Neural crest cell (in vitro differentiated cells): ENCODE measurements at places on chromosomes 6 and 20. TPM values are rescaled to one million over a fixed set of nuclear protein-coding genes. Genes with fewer than 3 reads are reported as not detected.

DNA sequence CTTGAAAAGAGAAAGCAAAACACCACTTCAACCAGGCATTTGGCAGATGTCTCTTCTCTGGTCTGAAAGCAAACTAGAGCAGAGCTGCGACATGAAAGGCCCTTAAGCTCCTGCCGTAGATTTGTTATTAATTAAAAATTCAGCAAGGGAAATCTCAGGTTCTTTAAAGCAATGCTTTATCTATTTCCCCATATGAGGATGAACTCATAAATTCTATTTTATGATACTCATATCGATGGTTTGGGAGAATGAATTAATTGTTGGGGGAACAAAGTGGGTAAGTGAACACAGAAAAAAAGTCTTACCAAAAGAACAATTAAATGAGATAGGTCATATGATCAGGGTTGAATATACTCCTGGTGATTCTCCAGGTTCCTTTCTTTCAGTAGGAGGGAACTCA is 464.7 kb upstream of the SLC35B3 start:
- DNase-seq: no peak

DNA sequence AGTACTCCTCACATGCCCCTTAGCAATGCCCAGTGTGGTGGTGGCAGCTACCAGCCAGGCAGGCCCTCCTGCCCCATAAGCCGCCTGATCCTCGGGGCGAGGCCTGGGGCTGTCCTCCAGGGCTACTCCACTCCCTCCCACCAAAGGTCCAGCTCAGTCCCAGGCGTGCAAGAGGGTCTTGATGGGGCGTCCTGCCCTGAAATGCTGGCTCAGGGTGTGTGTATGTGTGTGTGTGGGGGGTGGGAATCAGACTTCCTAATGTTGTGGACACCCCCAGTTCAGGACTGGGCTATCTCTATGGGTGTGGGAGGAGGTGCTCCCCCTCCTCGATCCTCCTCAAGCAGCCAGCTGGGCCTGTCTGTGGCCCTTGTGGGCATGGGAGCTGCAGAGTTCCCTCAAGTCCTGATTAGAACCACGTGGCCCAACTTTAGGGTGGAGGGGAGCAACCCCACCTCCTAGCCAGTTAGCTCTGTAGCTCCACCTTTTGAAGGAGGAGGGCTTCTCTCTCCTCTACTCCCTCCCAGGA is 7.5 kb downstream of the HSPA12B start:
- DNase-seq: no peak

DNA sequence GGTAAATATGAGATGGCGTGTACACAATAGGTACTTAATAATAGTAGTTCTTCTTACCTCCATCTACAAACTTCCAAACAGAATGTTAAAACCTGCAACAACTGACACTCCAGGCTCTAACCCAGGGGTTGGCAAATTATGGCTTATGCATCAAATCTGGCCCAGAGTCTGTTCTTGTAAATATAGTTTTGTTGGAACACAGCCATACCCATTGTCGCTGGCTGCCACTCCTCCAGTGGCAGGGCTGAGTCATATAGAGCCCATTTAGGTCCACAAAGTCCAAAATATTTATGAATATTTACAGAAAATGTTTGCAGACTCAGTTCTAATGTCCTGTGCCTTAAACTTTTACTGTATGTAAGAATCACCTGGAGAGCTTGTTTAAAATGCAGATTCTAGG is 69.9 kb upstream of the BTBD3 start:
- no peak for DNase-seq

DNA sequence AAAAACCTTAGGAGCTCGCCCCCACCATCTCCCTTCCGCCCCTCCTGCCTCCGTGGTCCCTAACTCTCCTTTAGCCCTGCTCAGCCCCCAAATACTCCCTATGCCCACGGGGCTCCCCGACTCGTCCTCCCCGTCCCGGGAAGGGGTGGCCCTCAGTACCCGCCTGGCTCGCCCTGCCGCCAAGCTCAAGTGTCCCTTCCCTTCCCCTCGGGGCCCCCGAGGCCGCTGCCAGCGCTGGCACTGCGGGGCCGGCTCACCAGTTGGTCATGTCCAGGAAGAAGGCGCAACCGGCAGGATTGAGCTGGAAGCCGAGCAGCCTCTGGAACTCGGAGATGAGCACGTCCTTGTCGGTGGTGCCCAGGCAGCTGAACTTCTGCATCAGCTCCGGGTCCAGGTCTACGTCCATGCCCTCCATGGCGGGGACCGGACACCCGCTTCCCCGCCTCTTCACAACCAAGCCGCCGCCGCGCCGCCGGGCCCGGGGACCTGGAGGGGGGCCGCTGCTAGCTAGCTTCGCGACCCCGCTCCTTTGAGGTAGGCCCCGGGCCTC is 303 bp downstream of the ILRUN start:
- no peak for DNase-seq

- no peak for DNase-seq
Measured at GRCh38 chr20:59945731-59946130, 5.5 kb downstream of the FAM217B start.

DNA sequence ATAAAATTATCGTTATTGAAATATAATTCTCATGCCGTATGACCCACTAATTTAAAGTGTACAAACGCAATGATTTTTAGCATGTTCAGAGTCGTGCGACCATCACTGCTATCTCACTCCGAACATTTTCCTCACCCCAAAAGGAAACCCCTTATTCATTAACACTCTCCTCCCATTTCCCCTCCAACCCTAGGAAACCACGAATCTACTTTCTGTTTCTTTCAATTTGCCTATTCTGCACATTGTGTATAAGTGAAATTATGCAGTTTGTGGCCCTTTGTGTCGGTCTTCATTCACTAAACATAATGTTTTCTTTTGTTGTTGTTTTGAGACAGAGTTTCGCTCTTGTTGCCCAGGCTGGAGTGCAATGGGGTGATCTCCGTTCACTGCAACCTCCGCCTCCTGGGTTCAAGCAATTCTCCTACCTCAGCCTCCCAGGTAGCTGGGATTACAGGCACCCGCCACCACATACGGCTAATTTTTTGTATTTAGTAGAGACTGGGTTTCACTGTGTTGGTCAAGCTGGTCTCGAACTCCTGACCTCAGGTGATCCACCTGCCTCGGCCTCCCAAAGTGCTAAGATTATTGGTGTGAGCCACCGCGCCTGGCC is 99.7 kb upstream of the ZNF217 start:
- DNase-seq: no peak

DNA sequence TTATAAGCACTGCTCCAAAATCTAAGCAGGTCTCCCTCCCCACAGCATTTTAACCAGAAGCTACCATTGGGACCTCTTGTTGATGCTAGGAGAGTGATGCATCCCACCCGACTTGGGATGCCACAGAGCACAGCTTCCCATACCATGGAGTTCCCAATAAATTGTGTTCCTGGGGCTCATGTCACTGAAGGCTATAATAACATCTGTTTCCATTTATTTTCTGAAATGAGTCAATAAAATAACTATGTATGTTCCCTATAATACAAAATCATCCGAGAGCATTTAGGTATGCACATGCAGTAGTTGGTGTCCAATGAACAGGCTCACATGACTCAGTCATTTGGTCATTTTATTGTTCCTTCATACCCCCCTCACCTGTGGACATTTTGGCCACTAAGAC is 204.2 kb downstream of the TBC1D7 start:
- no peak for DNase-seq

DNA sequence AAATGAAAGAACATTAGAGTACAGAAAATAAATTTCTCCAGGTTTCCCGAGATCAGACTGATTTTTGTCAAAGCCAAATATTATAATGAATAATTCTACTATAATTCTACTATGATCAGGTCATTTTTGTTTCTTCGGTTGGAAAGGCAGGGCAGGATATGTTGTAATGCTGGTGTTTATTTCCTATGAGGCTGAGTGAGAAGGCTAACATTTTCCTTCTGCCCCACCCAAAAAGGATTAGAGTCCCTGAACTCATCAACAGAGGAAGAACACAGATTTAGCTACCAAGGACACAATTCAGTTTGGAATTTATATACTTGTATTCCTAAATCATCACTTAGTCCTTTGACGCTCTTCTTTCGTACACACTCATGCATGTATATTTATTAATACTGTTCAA is 318.9 kb downstream of the SYNE1 start:
- DNase-seq: no peak

- DNase-seq: no peak
Measured at GRCh38 chr6:139860203-139860602, 485.8 kb upstream of the CITED2 start.

The CCN5 gene
- not detected in 2 replicates for total RNA-seq

DNA sequence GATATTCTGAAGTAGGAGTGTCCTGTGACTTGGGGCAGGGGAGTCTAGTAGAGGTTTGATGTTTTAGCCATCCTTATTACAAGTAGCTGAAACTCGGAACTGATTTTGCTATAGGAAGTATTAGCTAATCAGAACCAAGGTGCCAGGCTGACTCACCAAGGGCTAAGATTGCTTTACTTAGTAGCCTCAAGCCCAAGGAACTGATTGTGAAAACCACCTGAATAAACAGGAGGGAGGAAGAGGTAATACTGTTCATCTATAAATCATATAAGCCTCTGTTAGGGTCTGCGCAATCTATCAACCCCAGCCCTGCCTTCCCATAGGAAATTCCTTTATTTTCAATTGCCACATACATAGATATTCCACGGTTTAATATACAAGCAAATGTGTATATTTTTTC is 54.4 kb downstream of the GNAS start:
- no peak for DNase-seq

- DNase-seq: no peak
Measured at GRCh38 chr6:36686668-36687513, 8.4 kb downstream of the CDKN1A start.

GRCh38 chr6:83044091-83044768 is 21.4 kb downstream of the UBE3D start:
- no peak for DNase-seq

The PEX3 gene
- 12.1 and 12.6 TPM in 2 replicates for total RNA-seq

The SRSF12 gene
- total RNA-seq: 21.9 and 23.5 TPM in 2 replicates

GRCh38 chr6:15511248-15512125 is 151.3 kb downstream of the DTNBP1 start:
- no peak for DNase-seq

The HLA-F gene
- total RNA-seq: 0.98 and 1.4 TPM in 2 replicates

The CALHM5 gene
- 0.33 and 0.45 TPM in 2 replicates for total RNA-seq

DNA sequence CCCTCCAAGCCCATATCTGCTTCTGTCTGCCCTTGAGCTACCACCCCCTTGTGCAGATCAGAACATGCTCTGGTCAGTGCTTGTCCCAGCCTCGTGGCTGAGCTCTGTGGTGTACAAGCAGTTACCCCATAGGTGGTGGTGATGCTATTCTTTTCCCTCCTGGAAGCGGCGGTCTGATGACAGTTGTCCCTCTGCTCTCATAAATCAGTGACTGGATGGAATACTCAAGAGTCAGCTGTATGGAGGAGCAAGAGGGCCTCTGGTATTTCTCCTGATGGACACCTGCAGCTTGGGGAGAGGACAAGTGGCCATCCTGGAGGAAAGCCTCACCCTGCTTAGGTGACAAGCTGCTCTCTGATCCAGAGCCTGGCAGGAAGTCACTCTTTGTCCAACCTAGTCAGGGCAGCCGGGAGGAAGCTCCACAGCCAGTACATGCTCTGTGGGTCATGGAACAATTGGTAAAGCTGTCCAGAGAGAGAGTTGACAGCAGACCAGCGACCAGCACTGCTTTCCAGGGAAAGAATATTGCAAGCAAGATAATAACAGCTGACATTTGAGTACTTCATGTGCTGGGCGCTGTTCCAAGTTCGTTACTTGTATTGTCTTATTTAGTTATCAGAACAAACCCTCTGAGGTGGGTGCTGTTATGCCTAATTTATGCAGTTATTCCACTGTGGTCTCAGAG is 47.1 kb downstream of the SCAND1 start:
- DNase-seq: no peak

- no peak for DNase-seq
Measured at GRCh38 chr20:41119614-41120561, 17.5 kb upstream of the PLCG1 start.

The SEL1L2 gene
- not detected in 2 replicates for total RNA-seq

GRCh38 chr6:92784235-92784634 is 635.1 kb downstream of the EPHA7 start:
- no peak for DNase-seq

- DNase-seq: no peak
Measured at GRCh38 chr6:39198528-39198927, 30.7 kb downstream of the KCNK5 start.

The HUS1B gene
- 0.40 and 0.59 TPM in 2 replicates for total RNA-seq

GRCh38 chr6:112923940-112924587 is 576.9 kb downstream of the RFPL4B start:
- no peak for DNase-seq

DNA sequence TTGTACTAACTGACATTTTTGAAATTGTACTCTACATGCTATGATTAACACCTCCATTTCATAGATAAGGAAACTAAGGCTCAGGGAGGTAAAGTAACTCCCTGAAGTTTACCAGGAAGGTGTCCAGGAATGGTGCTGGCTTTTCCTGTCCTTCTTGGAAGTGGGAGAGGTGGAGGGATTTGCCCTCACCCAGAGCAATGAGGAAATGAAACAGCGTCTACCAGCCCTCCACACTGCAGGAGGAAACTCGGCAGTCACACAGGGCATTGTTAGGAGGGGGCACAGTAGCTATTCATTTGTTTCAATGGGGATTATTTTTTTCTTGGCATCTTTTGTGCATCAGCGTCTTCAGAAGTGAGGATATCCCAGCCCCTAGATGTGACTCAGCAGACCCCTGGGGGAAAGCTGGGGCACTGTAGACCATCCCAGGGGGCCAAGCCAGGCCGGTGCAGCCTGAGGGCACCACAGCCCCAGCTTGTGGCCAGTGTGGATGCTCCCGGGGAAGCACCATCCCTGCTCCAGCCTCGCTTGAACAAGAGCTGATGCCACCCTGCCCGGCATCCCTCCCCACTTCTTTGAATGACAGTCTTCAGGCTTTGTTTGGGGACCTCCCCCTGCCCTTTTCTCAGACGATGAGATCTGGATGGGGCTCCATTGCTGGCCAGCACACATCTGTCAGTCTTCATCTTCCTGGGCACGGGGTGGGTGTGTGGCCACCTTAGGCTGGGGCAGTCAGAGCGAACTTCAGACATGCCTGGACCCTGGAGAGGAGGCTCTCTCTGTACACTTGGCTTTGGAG is 224.4 kb upstream of the PMEPA1 start:
- DNase-seq: no peak

The PIM1 gene
- total RNA-seq: 8.6 and 9.1 TPM in 2 replicates

DNA sequence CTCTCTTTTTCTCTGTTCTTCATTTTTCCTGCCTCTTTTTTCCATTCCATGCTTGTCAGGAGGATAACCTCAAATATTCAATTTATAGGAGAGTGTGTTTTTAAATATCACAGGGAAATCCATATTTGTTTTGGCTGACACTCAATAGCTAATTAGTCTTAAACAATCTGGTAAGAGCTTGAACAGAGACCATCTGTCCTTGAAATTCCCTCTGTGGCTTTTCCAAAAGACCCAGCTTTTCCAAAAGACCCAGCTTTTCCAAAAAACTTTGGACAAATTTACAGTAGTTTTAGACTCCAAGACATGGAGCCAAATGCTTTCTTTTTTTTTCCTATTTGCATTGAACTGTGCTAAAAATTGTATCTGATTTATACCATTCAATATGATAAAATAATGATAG is 127.4 kb upstream of the FAM83B start:
- no peak for DNase-seq

The GPR6 gene
- not detected in 2 replicates for total RNA-seq

DNA sequence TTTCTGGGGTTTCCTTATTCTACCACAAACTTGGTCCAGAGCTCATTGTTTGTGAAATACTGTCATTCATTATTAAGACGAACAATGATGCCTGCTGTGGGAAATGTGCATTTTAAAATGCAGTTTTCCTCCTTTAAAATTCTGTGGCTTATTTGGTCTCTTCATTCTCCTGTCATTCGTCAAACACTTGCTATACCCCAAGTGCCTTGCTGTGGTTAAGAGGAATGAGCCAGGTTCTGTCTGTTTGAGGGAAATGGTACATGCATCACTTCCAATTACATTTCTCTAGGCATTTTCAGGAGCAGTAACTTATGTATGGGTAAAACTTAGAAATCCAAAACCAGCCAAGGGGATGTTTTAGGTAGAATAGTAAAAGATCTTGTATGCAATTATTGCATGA is 1087.7 kb downstream of the KIF16B start:
- DNase-seq: no peak
